ENCODE measurements at places on chromosomes 3 and 15.
A peak's percentile ranks its signal among the peaks of the same experiment; 100 is the strongest.

GRCh38 chr15:75770131-75770530 is 57.5 kb upstream of the CSPG4 start:
- DNase-seq, result no peak

DNA sequence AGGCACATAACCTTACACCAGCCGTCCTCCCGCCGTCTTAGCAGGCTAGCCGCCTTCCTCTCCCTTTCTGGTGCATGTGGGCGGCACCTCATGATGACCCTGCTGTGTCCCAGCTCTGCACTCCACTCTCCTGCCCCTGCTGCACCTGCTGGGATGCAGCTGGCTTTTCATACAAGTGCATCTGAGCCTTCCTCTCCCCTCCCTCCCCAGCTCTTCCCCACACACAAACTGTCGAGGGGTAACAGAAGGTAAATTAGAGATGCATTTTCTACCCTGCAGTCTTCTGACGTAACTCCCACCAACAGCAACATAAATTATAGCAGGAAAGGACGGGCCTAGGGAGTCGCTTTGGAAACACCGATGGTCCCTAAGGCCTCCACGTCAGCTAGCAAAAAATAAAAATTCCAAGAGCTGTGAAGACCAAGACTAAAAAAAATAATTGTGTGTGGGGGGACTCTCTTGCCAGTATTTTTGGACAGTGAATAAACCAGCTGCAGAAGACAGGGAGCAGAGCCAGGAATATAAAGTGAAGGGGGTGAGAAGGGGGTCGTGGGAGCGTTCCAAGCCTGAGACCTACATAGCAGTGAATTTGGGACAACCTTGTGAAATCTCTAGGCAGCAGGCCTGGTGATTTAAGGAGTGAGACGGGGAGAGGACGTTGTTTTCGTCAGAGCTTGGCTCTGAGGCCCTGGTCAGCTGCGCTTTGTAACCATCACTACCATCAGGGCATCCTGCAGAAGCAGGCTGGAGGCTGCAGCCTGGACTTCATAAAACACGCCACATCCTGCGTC is 216.2 kb downstream of the ADAMTS17 start:
- no peak for DNase-seq

GRCh38 chr3:74387111-74387735 is 227.2 kb downstream of the CNTN3 start:
- DNase-seq, result no peak

- DNase-seq, result no peak
These were observed 238.7 kb upstream of the RORA start for GRCh38 chr15:61467823-61468222.

DNA sequence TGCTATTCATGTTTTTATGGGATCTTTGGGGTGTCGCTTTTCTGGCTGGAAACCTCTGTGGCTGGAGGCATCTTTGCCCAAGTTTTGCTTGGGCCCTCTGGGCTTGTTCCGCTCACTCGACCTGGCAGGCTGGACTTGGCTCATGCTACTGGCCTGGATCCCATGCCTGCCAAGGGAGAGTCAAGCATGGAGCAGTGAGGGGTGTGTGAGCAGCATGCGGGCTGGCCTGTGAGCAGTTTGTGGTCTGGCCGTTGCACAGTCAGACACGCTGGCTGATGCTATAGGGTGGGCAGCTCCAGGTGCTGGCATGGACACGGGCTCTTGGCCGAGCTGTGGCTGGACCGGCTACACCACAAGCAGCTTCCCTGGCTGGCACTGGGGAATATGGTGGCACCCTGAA is 491.1 kb downstream of the AGBL1 start:
- DNase-seq, result no peak

- DNase-seq, result no peak
These were observed 121.5 kb upstream of the ABHD17C start for GRCh38 chr15:80573606-80574005.

DNA sequence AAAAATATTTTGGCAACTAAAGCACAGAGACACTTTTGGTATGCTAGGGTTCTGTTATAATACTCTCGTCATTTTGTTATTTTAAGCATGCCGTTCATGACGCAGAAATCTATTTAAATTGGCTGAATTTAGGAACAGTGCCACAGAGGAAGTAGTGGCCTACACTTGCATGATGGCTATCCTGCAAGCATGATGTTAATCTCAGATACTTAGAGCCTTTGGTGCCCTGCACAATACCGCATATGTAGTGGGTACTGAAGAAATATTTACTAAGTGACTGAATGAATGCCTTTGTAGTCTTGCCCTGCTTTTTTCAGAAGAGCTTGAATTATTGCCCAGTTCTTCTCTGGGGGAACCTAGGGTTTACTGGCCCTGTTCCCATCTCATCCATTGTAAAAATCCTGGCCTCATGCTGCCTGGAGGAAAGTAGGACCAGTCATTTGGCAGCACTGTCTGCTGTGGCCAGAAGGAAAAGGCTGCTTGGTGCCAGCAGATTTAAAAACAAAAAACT is 79.0 kb downstream of the SERPINI1 start:
- DNase-seq, result no peak

DNA sequence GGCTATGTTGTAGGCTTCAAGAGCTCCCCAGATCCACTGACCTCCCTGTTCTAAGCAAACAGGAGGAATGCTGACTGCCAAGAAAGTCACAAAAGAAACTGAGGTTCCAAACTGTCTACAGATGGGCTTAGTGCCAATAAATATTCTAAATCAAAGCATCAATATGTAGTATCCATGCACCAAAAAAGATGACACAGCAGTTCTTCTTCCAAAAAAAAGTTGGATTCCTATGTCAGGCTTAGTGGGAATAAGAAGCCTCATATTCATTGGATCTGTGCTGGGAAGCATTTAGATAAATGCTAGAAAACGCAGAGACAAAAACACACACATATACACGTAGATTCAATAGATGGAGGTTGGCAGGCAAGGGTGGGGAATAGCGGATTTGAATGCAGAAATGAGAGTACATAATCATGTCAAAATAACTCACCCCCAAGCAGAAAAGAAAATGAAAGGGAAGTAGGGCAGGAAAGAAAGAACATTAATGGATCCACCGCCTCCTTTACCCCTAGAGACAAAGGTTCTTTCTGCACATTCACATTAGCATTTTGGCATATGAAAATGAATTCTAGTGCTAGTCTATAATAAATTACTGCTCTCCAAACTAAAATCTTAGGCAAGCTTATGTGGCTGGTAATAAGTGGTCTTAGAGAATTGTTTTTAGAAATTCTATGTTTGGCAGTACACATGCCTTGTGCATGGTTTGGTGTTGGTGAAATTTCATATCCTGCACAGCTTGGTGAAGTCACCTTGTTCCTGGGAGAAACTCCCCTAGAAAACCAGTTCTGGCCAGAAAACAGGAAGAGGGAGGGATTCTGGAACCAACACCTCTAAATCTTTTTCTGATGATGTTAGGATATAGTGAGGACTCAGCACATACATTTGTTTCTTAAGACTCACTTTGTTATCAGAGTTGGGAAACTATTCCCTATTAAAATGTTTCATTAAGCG is 283.4 kb downstream of the LSAMP start:
- DNase-seq, result no peak

GRCh38 chr3:100073714-100074307 is 40.5 kb downstream of the FILIP1L start:
- peak; percentile 61 for DNase-seq

DNA sequence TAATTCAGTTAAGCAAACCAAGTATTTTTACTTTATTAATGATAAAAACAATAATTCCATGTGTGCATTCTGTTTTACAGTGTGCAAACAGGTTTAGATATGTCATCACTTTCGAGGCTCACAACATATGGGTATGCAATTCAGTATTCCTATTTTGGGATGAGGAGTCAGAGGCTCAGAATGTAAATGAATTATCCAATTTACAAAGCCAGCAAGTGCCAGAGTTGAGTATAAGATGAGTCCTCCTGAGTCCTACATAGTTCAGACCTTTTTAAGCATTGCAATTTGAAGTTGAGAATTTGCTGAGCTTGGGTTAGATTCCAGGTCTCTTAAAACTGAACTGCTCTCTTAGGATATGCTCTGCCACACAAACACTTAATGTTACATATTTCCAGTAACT is 424.2 kb upstream of the ROBO2 start:
- no peak for DNase-seq

DNA sequence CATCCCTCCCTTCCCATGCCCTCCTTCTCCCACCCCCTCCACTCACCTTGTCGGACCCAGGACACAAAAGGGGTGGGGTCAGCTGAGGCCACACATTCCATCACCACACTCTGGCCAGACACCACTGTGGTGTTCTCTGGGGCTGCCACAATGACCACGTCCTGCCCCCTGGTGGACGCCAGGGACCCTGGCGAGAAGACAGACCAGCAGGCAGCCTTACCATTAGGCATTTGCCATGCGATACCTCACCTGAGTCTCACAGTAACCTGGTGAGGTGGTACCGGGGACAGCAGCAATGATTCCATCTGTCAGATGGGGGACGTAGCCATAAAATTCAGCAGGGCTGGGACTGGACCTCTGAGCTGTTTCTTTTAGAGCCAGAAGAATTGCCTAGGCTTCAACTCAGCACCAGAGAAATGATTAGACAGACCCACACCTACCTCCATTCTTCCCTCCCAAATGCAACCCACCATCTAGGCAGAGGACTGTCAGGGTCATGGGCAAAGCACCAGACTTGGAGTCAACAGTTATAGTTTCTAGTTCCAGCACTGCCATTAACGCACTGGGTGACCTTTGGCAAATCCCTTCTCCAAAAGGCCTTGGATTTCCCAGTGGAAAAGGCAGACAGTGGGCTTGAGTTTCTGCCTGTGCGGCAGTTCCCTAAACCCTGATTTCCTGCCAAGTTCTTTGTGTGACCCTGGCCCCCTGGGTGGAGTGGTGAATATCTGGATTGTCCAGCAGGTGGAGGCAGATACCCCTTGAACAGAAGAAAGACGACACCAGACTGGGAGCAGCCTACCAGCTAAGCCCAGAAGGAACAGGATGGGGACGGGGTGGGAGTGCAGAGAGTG is 21.8 kb downstream of the IGDCC4 start:
- no peak for DNase-seq

GRCh38 chr15:29270169-29270955 is 740 bp upstream of the NSMCE3 start:
- peak; percentile 14 for DNase-seq

DNA sequence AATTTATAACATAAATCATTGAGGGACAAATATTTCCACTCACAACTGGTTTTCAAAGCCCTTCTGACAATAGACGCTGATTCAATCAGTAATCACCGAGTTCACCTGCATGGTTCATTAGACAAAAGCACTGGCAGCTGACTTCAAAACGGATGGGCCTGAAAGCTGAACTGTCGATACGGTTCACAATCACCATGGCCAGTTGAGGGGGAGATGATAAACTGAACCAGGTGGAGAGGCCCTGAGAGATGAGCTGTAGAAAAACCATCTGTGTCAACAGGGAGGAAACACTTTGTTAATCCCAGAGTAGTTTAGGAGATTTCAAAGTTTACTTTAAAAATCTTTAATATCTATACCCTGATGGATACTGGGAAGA is 75.0 kb downstream of the PEX5L start:
- DNase-seq, result no peak

- DNase-seq, result no peak
These were observed 86.1 kb upstream of the PSMD6 start for GRCh38 chr3:64109438-64109837.

- DNase-seq, result no peak
These were observed 910.2 kb downstream of the ROBO1 start for GRCh38 chr3:78857494-78858111.

GRCh38 chr15:73005032-73005431 is 47.2 kb upstream of the NEO1 start:
- no peak for DNase-seq

Data from hematopoietic multipotent progenitor cell (in vitro differentiated cells).